ENCODE measurements at places on chromosomes 7 and 10.

DNA sequence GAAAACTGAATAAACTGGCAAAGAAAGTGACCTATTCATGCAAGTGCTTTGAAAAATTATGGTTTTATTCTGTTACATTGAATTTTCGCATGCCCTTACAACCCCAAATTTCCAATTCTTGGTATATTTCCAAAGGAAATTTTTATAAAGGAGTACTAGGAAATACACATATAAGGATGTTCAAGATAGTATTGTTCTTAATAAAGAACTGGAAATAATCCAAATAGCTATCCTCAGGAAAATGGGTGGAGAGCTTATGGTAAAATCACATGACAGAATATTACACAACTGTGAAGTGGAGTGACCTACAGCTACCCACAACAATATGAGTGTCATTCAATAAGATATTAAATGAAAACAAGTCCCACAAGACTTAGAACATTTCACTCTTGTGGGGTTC, 138.9 kb upstream of the BMPER start:
- DNase-seq, result no peak

GRCh38 chr7:17937506-17938120, 2.7 kb downstream of the SNX13 start:
- DNase-seq, result no peak

DNA sequence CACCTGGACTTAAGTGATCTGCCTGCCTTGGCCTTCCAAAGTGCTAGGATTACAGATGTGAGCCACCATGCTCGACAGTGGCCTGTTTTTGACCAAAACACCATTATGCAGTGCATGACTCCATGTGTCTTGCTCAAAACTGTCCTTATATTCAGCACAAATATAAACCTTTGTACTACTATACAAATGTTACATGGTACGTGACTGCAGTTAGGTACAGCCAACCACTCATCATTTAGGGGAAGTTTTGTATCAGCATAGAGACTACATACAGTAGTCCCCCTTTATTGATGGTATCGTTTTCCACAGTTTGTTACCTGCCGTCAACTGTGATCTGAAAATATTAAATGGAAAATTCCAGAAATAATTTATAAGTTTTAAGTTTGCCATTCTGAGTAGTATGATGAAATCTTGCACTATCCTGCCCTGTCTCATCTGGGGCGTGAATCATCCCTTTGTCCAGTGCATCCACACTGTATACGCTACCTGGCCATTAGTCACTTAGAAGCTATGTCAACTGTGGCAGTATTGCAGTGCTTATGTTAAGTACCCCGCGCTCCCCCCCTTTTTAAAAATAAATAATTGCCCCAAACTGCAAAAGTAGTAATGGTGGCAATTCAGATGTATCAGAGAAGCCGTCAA, 23.3 kb upstream of the ZNF282 start:
- DNase-seq, result no peak

- no peak for DNase-seq
These were observed 43.2 kb upstream of the NRP1 start for GRCh38 chr10:33377658-33378025.

GRCh38 chr10:125083576-125083920, 76.8 kb downstream of the CTBP2 start:
- no peak for DNase-seq

DNA sequence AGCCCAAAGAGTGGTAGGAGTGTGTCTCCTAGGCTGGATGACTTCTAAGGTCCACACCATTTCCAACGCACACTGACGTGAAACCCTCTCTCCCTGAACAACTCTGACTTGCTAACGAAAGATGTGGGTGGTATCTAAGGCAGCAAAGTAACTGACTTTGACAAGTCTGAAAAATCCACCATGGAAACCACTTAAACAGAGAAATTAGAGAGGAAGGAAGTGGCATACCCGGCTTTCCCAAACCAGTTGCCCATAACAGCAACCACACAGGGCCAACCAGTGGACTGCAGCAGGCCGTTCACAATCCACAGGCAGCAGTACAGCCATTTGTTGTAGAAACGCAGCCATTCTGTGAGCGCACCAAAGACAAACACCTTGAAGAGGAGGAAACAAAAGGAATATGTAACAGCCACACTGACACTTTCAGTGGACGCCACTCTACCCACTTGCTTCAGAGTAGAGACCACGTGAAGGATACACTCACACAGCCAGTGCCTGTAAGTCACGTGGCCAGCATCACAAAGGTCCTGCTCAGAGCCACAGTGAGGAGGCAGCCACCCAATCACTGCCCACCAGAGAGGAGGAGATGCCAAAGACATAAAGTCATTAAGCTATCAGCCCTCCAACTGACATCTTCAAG, 39.8 kb downstream of the SLC37A3 start:
- DNase-seq, result peak; percentile 51

GRCh38 chr7:8146788-8147413, 115.1 kb downstream of the ICA1 start:
- no peak for DNase-seq

DNA sequence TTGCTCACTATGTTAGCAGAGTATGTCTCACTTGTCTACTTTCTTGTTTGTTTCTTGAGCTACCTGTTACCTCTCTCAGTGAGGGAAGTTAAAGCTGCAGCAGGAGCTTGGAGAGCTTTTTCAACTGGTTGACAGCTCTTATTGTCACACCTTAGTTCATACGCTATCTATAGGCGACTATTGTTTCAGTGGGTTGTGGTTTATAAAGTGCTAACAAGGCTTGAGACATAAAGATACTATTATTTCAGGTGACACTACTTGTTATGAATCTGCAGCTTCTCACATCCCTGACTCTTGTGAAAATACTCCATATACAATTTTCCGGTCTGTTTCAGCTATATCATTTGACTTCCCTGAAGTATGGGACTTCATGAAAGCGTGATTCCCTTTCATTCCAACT, 167.4 kb downstream of the CSTF2T start:
- no peak for DNase-seq

- no peak for DNase-seq
These were observed 47.7 kb downstream of the EGFR start for GRCh38 chr7:55066524-55066923.

DNA sequence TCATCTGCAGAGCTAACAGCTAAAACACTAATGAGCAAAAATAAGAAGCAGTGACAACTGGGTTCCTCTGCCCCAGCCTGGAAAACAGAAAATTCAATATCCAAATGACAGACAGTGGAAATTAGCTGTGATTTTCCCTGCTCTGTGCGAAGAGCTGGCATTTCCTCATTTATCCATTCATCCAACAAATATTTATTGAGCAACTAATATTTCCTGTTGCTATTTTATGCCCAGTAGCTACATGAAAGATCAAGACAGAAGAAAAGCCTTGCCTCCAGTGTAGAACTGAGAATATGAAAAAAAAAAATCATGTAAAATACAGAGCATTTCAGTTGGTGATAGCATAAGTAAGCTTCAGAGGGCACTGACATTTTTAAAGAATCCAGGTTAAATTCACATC, 140.9 kb downstream of the ABCA13 start:
- DNase-seq, result no peak

- no peak for DNase-seq
These were observed 3.0 kb upstream of the SKIDA1 start for GRCh38 chr10:21528236-21529031.

DNA sequence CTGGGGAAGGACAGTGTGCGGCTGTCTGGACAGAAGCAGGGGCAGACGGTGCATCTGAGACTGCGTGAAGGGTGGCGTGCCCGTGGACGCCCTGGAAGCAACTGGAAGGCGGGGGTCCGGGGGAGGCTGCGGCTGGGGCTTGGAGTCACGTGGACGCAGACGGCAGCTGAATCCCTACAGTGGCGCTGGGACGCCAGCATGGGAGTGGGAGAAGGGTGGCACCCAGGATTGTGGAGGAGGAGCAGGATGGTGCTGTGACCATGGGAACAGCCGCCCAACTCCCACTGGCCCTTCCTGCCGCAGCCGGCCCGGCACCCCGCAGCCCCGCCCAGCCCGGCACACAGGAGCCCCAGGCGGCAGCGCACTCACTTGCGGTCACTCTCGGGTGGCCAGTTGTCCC, 9.7 kb downstream of the INTS1 start:
- no peak for DNase-seq

GRCh38 chr10:114340816-114341215, 63.5 kb downstream of the AFAP1L2 start:
- DNase-seq, result no peak

DNA sequence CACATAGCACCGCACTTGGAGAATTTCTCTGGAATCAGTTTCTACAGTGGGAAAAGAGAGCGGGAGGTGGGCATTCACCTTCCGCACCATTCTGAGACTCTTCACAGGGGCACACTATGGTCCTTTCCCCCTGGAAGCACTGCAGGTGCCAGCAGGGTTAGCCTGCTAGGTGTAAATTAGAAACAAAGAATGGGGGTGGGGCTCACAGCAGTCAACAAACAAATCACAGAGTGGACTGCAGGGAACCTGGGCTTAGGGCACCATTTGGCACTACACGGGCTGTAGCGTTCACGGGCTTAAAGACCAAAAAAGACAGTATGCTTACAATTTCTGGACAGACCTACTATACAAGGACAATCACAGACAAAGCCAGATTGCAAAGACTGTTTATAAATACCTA, 8.0 kb upstream of the PKD1L1 start:
- DNase-seq, result no peak

- DNase-seq, result no peak
These were observed 7.7 kb downstream of the GHRHR start for GRCh38 chr7:30971440-30971839.

DNA sequence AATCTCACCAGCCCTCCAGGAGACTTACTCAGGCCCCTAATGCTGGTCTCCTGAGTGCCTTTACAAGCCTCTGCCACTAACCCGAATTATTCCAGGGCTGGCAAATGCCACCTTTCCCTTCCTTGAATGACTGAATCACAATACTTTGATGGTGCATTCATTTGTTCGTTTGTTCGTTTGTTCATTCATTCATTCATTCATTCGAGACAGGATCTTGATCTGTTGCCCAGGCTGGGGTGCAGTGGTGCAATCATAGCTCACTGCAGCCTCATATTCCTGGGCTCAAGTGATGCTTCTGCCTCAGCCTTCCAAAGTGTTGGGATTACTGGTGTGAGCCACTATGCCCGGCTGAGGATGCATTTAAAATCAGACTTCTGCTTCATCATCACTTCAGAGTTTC, 6.0 kb downstream of the ZNF12 start:
- DNase-seq, result no peak

DNA sequence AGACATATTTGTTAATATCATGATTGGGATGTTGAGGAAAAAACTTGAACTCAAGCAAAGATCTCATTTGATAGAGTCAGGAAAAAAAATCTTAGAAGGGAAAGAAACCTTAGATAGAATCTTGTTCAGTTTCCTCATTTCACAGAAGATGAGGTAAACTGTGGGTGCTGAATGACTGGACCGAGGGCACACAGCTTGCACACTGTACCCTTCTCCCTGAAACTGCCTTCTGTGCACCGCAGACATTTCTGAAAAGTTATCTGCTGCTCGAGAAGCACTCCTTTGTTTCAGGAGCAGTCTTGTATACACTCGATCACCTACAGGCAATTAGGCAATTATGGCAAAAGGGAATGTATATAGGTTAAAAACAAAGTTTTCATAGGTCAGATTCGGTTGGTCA, 167.4 kb downstream of the SKAP2 start:
- peak; percentile 28 for DNase-seq

DNA sequence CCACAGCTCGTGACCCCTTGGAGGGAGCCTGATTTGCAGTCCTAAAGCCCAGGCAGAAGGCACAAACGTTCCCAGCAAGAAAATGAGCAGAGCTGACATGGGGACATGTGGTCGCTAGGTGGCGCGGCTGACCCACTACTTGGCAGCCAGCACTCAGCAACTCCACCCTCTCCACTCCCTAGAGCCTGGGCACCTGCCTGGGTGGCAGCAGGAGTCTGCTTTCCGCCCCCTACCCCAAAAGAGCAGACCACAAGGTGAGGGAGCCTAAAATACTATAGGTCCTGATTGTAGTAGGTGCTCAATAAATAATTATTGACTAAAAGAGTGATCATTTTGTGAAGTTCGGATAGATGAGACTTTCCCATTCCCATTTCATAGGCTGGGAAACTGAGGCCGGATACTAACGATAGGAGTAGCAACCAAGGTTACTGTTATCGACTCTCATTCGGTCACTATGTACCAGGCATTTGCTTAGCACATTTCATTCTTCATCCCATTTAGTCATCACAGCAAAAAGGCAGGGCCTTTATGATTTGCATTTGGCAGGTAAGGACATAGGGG, 57.4 kb downstream of the NEUROG3 start:
- peak; percentile 65 for DNase-seq

GRCh38 chr10:60335708-60336107, 54.0 kb downstream of the ANK3 start:
- no peak for DNase-seq

GRCh38 chr10:63414481-63415260, 51.1 kb downstream of the JMJD1C start:
- DNase-seq, result no peak

GRCh38 chr10:131092386-131092785, 219.1 kb downstream of the TCERG1L start:
- no peak for DNase-seq

GRCh38 chr10:8437896-8438295, 383.4 kb downstream of the GATA3 start:
- DNase-seq, result no peak

- peak; percentile 54 for DNase-seq
These were observed 2.8 kb upstream of the SLC29A3 start for GRCh38 chr10:71316056-71316785.

- no peak for DNase-seq
These were observed 370.1 kb downstream of the THSD7A start for GRCh38 chr7:11461946-11462345.

DNA sequence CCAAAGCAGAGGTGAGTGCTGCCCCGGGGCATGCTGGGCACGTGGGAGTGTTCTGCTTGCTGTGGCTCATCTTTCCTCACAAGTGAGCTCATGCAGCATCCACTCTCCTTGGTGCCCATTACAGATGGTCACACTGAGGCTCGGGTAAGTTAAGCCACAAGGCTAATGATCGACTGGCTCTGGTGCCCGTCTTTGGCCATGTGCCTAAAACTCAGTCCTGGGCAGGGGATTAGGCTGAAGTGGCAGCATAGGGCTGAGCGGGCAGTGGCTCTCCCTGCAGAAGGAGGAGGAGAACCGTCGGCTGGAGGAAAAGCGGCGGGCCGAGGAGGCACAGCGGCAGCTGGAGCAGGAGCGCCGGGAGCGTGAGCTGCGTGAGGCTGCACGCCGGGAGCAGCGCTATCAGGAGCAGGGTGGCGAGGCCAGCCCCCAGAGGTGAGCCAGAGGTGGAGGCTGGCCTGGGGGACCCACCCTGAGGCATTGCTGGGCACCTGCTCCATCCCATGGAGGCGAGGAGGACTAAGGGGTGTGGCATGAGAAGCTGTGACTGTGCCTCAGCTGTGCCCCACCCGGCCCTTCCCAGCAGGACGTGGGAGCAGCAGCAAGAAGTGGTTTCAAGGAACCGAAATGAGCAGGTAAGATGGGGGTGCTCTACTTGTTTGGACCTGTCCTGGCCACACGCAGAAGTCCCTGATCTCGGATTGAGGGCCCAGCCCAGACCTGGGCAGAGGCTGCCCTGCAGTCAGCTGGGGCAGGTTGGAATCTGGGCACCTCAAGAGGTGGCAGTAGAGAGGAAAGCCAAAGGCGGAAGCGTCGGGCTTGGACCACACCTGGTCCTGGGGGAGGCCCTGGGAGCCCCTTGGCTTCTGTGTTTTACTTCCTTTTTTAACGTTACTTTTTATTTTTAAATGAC, 7.3 kb downstream of the PGAM2 start:
- DNase-seq, result no peak
